Head of caudate nucleus (tissue), 42 donors: ENCODE measurements at places on chromosomes 4 and X.
A peak's percentile ranks its signal among the peaks of the same experiment; 100 is the strongest.

DNA sequence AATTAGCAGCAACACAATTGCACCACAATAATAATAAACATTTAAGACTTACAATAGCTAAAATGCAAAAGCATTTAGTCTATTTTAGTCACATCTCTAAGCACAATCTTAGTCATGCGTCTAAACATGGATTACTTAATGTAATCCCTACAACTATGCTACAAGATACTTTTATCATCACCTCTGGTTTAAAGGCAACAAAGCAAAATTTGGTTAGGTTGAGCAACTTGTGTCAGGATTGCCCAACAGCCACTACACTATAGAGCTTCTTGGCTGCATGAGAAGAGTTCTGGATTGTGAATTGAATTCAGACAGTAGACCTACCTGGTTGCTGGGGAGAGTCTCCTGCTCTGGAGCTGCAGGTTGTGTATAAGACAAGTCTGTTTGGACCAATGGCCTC is 146.5 kb upstream of the PUDP start:
- no peak for DNase-seq

DNA sequence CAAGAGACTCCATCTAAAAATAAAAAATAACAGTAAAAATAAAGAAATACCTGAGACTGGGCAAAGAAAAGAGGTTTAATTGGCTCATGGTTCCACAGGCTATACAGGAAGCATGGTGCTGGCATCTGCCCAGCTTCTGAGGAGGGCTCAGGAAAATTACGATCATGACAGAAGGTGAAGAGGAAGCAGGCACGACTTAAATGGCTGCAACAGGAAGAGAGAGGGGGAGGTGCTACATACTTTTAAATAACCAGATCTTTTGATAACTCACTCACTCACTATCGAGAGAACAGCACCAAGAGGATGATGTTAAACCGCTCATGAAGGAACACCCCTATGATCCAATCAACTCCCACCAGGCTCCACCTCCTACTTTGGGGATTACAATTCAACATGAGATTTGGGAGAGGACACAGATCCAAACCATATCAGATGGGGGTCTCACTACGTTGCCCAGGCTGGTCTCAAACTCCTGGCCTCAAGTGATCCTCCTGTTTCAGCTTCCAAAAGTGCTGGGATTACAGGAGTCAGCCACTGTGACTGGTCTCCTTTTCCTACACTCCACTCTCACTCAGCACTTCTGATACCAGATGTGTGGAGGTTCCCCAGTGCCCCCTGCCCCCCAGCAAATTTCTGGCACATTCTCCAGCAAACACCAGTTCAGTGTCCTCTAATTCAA is 11.9 kb upstream of the ZNF157 start:
- DNase-seq, result no peak

- DNase-seq, result no peak
Observed at GRCh38 chr4:128590034-128590740, 219.3 kb upstream of the JADE1 start.

- no peak for DNase-seq
Observed at GRCh38 chr4:107818301-107818910, 6.3 kb upstream of the SGMS2 start.

DNA sequence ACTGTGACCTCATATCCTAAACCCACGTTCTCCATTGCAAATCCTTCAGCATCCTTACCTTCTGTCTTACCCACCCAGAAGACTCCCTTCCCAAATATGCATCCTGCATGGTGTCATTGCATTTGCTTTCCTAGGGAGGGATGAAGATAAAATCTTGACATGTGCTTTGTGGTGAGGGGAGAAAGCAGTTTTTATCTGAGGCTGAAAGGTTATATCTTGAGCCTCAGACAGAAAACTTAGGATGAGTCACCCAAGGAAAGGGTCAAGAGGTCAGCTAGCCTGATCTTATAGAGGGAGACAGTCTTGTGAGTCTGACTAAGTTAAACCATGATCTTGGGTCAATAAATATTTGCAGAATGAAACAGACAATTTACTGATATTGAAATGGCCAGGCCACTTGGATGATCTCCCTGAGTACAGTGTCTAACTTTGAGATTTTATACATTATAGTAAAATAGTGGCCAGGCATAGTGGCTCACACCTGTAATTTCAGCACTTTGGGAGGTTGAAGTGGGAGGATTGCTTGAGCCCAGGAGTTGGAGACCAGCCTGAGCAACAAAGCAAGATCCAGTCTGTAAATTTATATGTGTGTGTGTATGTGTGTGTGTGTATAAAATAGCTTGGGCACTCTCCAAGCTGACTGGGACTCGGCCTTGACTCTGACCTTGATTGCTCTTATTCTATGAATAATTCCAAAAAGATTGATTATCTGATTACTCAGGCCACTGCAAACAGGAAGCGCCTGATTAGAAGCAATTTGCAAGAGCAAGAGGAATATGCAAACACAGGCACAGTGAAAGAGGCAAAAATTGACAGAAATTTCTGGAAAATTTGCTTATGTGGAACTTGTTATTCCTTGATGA is 15.4 kb upstream of the FAM9C start:
- DNase-seq, result no peak

DNA sequence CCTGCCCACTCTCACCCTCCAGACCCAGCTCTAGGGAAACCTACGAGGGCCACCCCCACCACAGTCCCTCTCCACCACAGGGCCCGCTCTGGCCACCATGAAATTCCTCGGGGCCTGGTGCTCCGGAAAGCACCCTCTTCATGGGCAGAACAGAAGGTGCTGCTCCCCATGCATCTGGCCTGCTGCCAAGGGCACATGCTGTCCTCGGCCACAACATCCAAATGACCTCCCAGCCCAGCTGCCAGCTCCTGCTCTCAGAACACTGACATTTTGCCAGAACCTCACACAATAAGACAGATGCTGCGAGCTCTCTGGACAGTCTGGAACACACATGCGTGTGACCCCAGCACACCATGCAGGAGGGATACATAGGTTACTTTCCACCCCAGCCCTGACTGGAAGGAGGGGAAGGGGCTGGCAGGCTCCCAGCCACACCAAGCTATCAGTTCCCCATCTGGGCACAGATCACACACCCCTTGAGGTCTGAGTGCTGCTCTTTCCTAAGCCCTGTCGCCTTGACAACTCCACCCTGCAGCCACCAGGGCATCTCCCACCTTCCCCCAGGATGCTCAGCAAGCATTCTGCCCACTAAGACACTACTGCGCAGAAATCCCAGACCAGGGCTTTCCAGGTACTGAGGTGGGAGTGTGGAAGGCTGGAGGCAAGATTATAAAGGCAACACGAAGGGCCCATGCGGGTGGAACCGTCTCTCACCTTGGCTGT is 5.8 kb downstream of the CCNQ start:
- peak; percentile 64 for DNase-seq

DNA sequence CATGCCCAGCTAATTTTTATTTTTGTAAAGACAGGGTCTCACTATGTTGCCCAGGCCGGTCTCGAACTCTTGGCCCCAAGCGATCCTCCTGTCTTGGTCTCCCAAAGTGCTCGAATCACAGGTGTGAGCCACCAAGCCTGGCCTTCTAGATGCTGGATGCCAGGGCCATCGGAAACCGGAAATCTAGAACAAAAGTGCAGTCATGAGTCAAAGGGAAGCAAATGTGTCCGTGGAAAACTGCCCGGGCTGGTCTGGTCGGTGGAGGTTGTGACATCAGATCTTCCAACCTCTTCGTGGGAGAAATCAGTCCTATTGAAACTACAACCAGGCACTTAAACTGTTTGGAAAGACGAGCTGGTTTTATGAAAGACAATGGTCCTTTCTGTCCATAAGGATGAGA is 92.3 kb upstream of the SHOX start:
- DNase-seq, result no peak

DNA sequence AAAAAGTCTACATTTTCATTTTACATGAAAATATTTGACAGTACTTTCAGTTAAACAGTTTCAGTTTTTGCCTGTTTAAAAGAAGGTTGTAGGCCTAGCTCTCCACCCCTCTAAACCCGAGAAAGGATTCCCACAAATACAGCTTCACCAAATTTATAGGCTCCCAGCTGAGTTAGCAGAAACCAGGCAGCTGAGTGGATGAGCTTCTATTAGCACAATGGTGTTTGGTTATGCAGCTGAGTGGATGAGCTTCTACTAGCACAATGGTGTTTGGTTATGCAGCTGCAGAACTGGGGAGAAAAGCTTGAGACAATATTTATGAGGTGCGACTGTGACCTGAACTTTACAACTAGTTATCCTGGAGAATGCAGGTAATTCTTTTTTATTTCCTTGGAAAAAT is 36.6 kb upstream of the PAQR3 start:
- DNase-seq, result no peak

GRCh38 chr4:125486351-125486750 is 171.6 kb downstream of the FAT4 start:
- no peak for DNase-seq

DNA sequence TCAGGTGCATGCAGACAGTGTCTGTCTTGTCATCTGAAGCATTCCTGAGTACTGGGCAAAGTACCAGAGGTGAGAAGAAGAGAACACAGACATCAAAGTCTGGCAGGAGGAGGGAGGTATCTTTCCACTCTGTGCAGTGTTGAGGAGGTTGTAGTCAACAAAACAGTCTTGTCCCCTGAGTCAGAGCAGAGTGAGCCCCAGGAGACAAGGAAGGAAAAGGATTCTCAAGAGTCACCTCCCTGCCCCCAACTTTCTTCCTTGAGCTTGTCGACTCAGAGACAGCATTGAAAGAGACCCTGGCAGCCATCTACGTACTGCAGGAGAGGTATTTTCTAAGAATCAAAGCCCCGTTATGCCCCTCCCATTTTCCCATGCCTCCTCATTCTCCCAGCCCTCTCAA is 4.4 kb upstream of the SRPX start:
- DNase-seq, result no peak

- no peak for DNase-seq
Observed at GRCh38 chr4:5554376-5554775, 154.0 kb downstream of the EVC2 start.

DNA sequence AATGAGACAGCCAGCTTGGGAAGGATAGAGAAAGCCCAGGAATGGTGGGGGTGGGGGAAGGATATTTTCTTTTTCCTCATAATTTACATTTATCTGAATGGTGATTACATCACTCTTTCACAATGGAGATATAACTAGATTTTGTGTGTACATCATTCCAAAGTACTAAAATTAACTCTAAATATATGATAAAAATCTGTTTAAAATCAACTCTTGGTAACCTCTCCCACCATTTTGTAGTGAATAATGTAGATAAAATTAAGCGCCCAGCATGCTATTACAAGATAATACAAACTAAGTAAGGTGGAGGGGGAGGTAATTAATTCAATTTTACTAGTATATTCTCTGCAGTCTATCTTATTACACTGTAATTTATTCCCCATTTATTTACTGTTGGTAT is 78.9 kb downstream of the NCAPG start:
- DNase-seq, result no peak

DNA sequence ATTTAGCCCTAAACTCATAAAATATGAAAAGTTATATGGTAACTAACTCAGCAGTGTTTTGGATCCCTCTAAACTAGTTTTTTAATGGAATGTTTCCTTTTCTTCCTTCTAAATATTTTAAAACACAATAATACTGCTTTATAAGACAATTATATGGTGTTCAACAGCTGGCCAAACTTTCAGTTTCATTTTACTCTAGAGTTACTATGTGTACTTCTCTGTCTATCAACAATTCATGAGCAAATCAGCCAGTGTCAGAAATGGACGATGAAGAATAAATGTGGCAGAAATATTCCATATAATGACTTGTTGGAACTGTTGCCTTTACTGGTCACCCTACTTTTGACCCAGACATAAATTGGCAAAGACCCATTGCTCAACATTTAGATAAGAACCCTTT is 64.8 kb upstream of the CXXC4 start:
- DNase-seq, result no peak

GRCh38 chr4:133464311-133464710 is 315.2 kb downstream of the PCDH10 start:
- no peak for DNase-seq

DNA sequence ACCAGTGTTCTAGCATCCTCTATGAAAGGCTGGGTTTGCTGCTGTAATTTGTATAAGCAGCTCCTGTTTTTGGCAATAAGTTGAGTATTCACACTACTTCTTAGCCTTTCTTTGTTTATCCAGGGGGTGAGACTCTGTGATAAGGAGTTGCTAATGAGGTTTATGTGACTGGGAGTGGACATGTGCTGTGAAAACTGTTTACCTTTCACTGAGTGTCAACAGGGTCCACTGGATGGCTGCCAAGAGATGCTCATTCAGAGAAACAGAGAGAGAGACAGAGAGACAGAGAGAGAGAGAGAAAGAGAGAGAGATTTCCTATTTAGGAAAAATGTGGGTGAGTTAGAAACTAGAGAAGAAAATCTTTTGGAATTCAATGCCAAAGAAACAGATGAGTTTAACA is 233.9 kb downstream of the CHIC2 start:
- no peak for DNase-seq

DNA sequence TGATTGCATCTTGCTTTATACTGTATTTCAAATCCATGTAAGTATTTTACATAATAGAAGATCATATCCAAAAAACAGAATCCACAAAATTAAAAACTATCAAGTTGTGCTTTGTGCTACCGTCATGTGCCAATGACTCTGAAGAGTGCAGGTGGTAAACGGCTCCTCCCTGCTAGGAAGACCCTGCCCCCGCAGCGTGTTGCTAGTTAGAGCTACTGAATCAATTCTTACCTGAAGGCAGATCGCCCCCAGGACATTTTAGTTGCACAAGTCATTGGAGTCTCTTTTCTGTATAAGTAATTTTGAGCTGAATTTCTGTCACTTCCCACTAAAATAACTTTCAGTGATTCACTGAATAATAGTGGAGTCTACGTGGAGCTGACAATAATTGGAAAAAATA is 599.5 kb upstream of the ZFP42 start:
- DNase-seq, result peak; percentile 46

DNA sequence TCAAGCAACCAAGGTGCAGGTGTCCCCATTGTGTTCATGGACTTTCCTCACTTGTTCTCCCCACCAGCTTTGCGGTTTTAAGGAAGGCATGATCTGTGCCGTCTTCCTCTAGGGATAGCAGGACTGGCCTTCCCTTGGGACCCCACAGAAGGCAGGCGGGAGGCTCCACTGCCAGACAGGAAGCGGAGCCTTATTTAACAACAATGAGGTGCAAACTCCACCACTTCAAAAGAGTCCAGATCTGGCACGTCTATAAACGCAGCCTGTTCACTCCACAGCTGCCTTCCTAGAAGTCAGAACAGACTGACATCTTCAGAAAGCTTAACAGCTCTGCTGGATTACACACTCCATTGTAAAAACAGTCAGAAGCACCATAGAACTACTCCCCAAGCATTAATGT is 1.7 kb upstream of the GPR143 start:
- DNase-seq, result no peak

GRCh38 chrX:115559672-115560071 is 1.3 kb upstream of the PLS3 start:
- DNase-seq, result no peak

DNA sequence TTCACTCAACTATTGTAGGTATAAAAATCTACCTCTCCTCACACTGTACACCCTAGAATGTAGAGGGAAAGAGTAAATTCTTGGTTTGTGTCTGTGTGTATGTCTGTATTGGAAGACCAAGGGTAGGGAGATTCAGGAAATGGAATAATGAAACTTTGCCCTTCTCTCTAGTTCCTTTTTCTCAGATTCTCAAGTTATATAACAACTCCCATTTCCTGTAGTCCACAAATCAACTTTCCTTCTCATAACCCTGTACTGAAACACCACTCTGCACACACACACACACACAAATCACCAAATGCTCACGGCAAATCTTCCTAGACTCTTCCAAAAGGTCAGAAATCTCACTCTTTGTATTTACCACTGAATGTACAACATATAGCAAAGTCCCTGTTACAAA is 824.5 kb upstream of the DIAPH2 start:
- no peak for DNase-seq
